Stimulated activated CD4-positive, alpha-beta T cell treated with anti-CD3 and anti-CD28 coated beads, Interleukin-4, amount 100 ng/mL, for 4 hours (primary cell): ENCODE measurements at places on chromosomes 5 and 9.

DNA sequence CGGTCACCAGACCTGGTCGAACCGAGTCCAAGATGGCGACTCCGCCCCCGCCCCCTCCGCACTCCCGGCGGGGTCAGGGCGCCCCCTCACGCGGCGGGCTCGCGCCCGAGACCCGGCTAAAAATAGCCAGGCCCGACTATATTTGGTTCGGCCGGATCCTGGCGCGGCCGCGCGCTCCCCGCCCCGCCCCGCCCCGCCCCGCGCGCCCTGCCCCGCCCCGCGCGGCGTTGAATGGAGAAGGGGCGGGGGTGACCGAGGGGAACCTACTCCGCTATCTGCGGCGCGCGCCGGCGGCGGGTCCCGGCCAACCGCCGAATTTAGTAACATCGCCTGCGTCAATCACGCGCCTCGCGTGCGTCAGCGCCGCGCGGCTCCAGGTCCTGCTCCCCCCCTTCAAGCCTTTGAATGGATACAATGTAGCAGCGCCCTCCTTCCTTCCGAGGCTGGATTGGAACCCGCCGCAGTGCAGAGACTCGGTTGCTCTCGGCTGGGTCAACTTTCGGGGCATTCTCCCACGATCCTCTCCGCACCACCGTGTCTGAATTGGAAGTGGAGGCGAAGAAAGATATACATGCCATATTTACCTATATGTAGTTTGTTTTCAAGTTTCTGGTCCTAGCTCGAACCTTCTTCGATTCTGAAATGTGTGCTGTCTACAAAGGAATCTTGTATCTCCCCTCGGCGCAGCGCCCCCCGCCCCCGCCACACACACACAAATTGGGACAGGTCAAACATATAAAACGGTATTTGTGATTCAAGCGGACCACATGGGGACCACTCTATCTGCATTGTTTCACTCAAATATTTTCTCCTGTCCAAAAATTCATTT, 1.6 kb upstream of the NR4A3 start:
- DNase-seq: peak; percentile 90

- no peak for DNase-seq
Observed at GRCh38 chr5:994272-994607, 14.4 kb upstream of the NKD2 start.

GRCh38 chr9:124259158-124259808, 1.5 kb downstream of the NEK6 start:
- DNase-seq: no peak

GRCh38 chr9:124450931-124451661, 845 bp downstream of the ADGRD2 start:
- no peak for DNase-seq

DNA sequence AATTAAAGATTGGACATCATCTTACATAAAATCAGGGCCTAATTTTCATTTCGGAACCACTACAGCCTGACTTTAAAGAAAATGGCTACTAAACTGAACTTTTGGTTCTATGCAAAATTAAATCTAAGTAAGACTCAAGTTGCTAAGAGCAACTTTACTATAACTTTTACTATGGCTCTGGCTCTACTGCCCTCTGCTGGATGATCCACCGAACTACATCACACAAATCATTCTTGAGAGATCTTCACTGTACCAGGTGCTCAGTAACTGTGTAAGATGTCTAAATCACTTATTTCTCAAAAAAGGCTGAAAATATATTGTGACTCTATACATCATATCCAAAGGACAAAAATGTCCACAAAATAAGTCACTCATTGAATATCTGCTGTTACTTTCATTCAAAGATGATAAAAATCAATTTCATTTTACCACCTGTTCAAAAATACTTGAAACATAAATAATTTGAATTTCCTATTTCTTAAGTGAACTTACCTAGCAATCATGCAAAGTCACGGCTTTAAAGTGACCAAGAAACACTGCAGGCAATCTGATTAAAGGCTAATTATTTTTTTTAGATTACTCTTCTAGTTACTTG, 13.5 kb downstream of the MOCS2 start:
- peak; percentile 55 for DNase-seq

GRCh38 chr5:123044926-123045617, 8.5 kb upstream of the PPIC start:
- no peak for DNase-seq

DNA sequence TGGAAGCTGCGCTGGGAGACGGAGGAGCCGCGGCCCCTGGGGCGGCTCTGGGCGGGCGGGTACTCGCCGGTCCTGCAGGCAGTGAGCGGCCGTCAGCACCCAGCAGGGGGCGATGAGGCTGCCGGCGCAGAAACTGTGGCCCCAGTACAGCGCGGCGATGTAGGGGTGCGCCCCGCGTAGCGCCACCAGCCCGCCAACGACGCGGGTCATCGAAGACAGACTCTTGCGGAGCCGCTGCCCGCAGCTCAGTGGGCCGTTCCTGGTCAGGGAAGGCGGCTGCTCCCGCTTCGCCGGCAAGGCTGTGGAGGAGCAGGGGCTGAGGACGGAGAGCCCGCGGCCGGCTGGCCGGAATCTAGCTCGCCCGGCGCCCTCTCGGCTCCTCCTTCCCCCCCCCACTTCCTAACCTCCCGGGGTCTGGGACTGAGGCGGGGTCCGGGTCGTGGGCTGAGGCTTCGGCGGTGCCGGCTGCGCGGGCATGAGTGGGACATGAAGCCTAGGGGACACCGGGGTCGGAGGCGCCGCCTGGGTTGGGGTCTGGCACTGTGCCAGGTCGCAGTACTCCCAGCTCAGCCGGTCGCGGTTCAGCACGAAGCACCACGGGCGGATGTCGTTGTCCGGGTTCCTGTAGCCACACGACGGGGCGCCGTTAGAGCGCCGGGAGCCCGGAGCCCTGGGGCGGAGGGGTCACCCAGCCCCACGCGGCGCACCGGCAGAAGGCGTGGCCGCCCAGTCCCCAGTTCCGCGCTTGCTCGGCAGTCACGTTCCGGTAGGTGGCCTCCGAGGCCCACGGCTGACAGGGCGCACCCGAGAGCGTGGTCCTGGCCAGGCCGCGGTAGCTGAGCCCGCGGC, 3.6 kb upstream of the PFN3 start:
- DNase-seq: peak; percentile 85

DNA sequence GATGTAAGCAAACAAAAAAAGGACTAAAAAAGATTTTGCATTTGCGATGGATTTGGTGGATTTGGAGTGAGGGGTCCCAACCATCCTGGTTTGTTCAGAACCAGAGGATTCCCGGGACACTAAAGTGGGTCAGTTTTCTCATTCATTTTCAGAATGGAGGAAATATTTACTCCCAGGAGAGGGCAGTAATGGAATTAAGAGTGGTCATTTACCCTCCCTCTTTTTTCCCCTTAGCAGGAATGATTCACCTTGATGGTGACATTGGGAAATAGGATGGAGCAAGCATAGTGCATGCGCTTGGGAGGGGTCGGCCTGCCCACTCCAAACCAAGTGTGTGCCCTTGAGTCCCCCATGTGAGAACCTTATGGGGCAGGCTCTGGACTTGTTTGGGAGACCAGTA, 164.2 kb upstream of the PUM3 start:
- no peak for DNase-seq

GRCh38 chr5:168612123-168612522, 33.0 kb upstream of the PANK3 start:
- no peak for DNase-seq

GRCh38 chr9:69801989-69802388, 18.6 kb upstream of the CFAP95 start:
- no peak for DNase-seq

DNA sequence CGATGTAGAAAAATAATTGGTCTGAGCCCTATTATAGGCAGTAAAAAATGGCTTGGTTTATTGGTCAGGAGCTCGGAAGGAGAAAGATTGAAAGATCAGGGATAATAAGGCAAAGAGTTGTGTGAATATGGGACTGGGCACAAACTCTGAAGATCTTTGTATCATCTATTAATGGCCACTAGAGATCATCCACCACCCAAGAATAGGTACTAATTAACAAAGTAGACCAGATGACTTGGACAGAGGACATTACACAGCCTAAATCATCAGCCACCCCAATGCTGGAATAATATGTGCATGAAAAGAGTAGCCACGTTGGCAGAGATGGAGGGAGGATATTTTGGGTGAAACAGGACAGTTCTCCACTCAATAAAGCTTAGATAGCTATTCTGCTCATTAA, 364.1 kb downstream of the EFNA5 start:
- no peak for DNase-seq

DNA sequence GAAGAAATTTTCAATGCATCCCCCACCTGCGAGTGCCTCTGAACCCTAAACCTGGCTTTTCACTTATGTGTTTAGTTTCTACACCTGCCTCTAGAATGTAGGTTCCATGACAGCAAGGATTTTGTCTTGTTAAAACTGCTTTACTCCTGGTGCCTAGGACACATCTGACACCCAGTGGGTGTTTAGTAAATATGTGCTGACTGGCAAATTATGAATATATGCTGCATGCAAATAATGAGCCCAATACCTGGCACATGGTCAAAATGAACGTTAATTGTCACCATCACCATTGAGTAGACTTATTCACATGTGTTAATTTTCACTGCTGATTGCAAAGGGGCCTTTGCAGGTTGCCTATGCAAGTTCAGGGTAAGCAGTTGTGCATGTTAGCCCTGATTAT, 249.9 kb upstream of the WWC1 start:
- DNase-seq: no peak

GRCh38 chr5:59264639-59265245, 628.8 kb downstream of the PDE4D start:
- DNase-seq: no peak

DNA sequence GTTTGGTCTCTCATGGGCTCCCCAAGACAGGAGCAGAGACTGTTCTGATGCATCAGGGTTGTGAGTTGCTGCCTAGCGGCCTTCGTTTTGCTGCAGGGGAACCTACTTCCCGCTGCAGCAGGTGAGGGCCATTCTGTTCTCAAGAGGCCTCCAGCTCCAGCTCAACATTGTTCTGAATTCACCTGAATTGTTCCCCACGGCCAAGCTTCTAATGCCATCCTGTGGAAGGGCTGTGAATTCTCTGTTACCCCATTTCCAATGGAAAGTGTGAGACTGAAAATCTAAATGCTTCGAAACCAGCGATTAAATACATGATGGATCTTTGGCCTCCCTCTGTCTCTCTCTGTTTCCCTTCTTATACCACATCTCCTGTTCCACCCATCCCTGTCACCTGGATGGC, 349.1 kb upstream of the DAP start:
- no peak for DNase-seq

GRCh38 chr9:32989660-32990059, 11.8 kb downstream of the APTX start:
- no peak for DNase-seq

- DNase-seq: no peak
Observed at GRCh38 chr9:129109952-129110739, 447 bp downstream of the CRAT start.

DNA sequence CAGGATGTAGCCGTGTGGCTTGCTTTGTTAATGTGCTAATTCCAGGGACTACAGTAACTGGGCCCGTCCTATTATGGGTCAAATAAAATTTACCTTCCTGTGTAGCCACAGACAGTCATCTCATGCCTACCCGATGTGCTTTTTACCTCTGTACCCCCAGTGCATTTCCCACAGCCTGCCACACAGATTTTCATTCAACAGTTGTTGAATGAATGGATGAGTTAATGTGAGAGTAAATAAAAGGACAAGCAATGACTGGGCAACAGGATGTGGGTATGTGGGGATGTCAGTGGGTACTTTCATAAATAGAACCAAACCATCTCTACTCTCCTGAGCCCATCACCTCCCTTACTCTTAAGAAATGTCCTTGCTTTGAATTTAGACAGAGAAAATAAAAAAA, 441.2 kb upstream of the ZNF462 start:
- no peak for DNase-seq

DNA sequence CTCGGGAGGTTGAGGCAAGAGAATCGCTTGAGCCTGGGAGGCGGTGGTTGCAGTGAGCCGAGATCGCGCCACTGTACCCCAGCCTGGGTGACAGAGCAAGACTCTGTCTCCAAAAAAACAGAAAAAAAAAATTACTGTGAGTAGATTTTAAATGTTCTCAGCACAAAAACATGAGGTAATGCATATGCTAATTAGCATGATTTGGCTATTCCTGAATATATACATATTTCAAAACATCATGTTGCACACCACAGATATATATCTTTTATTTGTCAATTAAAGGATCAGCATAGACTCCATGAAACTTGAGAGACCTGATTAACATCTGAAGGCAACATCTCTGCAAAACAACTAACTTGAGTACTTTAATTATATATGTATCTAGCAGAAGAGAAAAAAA, 103.3 kb downstream of the THBS4 start:
- DNase-seq: no peak

- DNase-seq: no peak
Observed at GRCh38 chr9:33867747-33868439, 50.9 kb downstream of the UBE2R2 start.

GRCh38 chr9:72480921-72481320, 40.5 kb upstream of the TMC1 start:
- no peak for DNase-seq

GRCh38 chr5:2128686-2129355, 246.1 kb upstream of the IRX4 start:
- no peak for DNase-seq

GRCh38 chr9:37324691-37325490, 97.6 kb upstream of the GRHPR start:
- no peak for DNase-seq

GRCh38 chr5:76252437-76252836, 150.6 kb upstream of the IQGAP2 start:
- DNase-seq: no peak

DNA sequence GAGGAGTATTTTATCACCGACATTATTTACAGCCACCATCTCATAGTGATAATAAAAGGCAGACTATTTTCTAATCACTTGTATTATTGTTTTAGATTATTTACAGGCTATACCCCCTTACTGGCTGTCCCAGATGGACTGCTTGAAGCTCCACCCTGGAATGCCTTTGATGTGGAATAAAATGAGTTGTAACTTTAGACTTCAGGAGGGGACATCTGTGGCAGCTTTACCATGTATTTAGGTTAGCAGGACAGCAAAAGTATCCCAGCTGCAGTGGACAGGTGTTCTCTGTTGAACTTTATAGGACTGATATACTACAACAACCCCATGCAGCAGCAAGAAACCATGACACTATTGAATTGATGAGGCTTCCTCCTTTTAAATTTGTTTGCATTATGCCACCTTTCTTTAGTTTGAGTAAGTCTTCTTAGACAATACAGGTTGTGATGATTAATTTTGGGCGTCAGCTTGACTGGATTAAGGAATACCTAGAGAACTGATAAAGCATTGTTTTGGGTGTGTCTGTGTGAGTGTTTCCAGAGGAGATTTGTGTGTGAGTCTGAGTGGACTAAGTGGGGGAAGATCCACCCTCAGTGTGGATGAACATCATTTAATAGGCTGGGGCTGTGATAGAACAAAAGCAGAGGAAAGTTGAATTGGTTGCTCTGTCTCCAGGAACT, 29.2 kb upstream of the C9orf57 start:
- DNase-seq: no peak

GRCh38 chr9:6218099-6218502, 2.5 kb downstream of the IL33 start:
- no peak for DNase-seq

DNA sequence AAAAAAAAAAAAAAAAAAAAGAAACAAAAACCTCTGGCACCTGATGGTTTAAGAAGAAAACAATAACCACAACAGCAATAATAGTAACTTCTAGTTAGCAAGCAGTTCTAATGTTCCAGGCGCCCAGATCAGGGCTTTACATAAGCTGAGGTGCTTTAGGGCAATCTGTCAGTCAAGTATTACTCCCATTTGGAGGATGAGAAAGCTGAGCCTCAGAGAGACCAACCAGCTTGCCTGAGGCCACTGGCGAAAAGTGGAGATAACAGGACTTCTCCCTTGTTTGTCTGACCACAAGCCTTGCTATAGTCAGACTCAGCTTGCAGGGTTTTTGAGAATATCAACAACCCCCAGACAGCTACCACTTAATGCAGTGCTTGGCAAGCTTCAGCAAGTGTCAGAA, 83.5 kb upstream of the BOD1 start:
- DNase-seq: no peak
